ENCODE measurements at places on chromosomes 16 and 17.

- peaks cover 74% of the 10 kb centered on the region for H3K36me3 ChIP-seq
- no peak overlapping the region for H3K4me3 ChIP-seq
- no peak overlapping the region for H3K27ac ChIP-seq
These were observed 9.0 kb downstream of the ZNF23 start for GRCh38 chr16:71453036-71453435.

DNA sequence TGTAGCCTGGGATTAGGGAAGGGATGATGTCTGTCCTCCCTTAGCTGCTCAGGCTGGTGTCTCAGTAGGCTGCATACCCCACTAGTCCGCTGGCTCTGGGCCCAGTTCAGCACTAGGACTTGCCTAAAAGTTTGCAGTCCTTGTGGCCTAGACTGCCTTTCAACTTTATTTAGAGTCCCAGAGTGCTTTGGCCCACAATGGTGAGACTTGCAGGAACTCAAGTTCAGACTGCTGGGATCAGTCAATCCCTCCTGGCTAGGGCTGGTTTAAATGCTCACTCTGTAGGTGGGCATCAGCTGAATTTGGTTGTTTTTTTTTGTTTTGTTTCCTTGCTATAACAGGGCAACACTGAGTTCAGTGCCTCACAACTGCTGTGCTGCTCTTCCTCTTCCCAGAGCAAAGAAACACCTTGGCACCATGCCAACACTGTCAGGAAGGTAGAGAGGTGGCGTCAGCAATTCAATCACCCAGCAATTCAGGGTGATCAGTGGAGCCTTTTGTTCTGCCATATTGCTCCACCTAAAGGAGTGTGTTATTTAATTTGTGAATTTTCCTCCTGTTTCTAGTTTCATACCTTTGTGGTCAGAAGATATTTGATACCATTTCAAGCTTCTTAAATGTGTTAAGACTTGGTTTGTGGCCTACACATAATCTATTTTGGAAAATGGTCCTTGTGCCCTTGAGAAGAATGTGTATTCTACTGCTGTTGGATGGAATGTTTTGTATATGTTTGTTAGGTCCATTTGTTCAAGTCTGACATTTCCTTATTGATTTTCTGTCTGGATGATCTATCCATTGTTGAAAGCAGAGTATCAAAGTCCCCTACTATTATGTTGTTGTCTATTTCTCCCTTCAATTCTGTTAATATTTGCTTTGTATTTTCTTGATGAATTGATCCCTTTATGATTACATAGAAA lies 284.0 kb upstream of the PMFBP1 start:
- no peak overlapping the region for H3K27ac ChIP-seq
- no peaks in the 10 kb centered on the region for H3K4me1 ChIP-seq
- H3K4me3 ChIP-seq = no peak overlapping the region
- H3K36me3 ChIP-seq = no peaks in the 10 kb centered on the region
- DNase-seq = no peak

GRCh38 chr17:78965491-78965924 lies 14.2 kb downstream of the LGALS3BP start:
- H3K4me1 ChIP-seq = no peaks in the 10 kb centered on the region
- no peak for DNase-seq
- no peak overlapping the region for H3K27ac ChIP-seq
- H3K27me3 ChIP-seq = no peaks in the 10 kb centered on the region

GRCh38 chr17:68987966-68988365 lies 32.8 kb upstream of the ABCA8 start:
- no peaks in the 10 kb centered on the region for H3K4me1 ChIP-seq
- DNase-seq = no peak
- no peaks in the 10 kb centered on the region for H3K36me3 ChIP-seq
- H3K4me3 ChIP-seq = no peak overlapping the region

DNA sequence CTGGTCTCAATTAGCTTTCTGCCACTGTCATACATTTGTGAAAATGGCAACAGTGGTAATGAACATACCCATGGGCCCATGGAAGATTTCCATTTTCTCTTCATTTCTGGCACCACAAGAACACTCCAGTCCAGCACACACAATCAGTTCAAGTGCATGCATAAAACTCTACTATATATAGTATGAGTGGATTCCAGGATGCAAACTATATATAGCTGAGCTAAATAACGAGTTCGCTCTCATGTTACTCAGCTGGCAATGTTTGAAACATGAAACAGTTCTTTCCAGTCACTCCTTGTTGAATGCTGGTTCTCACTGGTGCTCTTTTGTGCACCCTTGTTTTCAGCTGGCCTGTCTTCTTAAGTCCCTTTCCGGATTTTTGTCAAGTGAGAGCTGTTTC lies 75.2 kb upstream of the DHX40 start:
- H3K36me3 ChIP-seq = no peaks in the 10 kb centered on the region
- H3K4me1 ChIP-seq = no peaks in the 10 kb centered on the region
- H3K27me3 ChIP-seq = peaks cover 12% of the 10 kb centered on the region
- no peak overlapping the region for H3K27ac ChIP-seq
- H3K4me3 ChIP-seq = no peak overlapping the region
- no peak for DNase-seq

- DNase-seq = no peak
- no peaks in the 10 kb centered on the region for H3K36me3 ChIP-seq
- no peaks in the 10 kb centered on the region for H3K4me1 ChIP-seq
- H3K27ac ChIP-seq = no peak overlapping the region
- no peak overlapping the region for H3K4me3 ChIP-seq
These were observed 9.2 kb upstream of the MSLN start for GRCh38 chr16:751152-752006.

GRCh38 chr17:77608431-77608830 lies 350.1 kb upstream of the TNRC6C start:
- no peak for DNase-seq
- H3K27ac ChIP-seq = no peak overlapping the region
- no peak overlapping the region for H3K4me3 ChIP-seq
- peaks cover 11% of the 10 kb centered on the region for H3K4me1 ChIP-seq
- H3K36me3 ChIP-seq = no peaks in the 10 kb centered on the region
- no peaks in the 10 kb centered on the region for H3K27me3 ChIP-seq

GRCh38 chr17:59688008-59688407 lies 19.2 kb downstream of the PTRH2 start:
- H3K4me1 ChIP-seq = no peaks in the 10 kb centered on the region
- no peak for DNase-seq
- no peaks in the 10 kb centered on the region for H3K27me3 ChIP-seq
- peak overlapping the region; percentile 1 for H3K27ac ChIP-seq
- H3K36me3 ChIP-seq = peaks cover 77% of the 10 kb centered on the region

DNA sequence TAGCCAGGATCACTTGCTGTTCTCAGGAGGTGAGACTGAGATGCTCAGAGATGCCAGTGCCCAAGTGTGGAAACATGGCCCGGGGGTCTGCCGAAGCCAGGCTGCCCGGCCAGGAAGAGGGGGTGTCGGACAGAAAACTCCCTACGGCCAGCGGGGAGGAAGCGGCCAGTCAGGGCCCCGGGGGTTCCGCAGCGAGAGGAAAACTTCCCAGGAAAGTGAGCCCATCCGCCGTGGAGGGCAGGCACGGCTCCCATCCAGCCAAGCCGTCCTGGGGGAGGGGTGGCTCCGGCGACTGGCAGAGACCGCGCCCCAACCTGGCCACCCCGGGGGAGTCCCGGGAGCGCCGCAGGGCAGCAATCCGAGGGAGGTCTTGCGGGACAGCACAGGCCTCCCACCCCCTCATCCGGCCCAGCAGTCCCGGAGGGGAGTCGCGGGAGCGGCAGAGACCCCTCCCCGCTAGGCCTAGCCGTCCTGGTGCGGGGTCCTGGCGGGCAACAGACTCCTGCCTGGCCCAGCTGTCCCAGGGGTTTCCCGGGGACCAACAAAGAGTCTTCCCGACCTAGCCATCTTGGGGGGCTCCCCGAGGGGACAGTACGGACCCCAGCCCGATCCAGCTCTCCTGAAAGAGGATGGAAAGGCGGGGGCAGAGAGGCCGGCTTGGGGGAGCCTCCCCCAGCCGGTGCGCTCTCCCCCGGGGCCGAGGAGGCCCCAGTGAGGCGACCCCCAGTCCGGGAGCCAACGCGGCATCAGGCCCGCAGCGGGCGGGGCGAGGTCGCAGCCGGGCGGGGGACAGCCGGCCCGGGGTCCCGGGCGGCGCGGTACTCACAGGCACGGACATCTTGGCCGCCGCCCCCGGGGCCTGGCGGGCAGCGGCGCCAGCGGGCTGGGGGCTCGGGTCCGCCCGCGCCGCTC lies 13.8 kb upstream of the BCAR1 start:
- no peak for DNase-seq
- peaks cover 3% of the 10 kb centered on the region for H3K27me3 ChIP-seq
- H3K4me1 ChIP-seq = peaks cover 14% of the 10 kb centered on the region

GRCh38 chr17:14051692-14052091 lies 17.6 kb upstream of the COX10 start:
- no peak for DNase-seq
- no peak overlapping the region for H3K27ac ChIP-seq
- no peaks in the 10 kb centered on the region for H3K27me3 ChIP-seq

- peak within 1 kb of the TSS; percentile 54 for H3K4me3 ChIP-seq
- no peaks in the 10 kb centered on the region for H3K36me3 ChIP-seq
- no peak for DNase-seq
- no peak within 1 kb of the TSS for H3K27ac ChIP-seq
- peaks cover 23% of the 10 kb centered on the region for H3K4me1 ChIP-seq
These were observed at the start of gene MYH10 for GRCh38 chr17:8630227-8630801. TSS of gene MYH10 (minus strand) at chr17:8630725. CDS start at chr17:8623246, 7,479 bp downstream.

GRCh38 chr16:21162661-21163151 lies 4.2 kb downstream of the LDAF1 start:
- H3K4me1 ChIP-seq = peaks cover 20% of the 10 kb centered on the region
- no peaks in the 10 kb centered on the region for H3K27me3 ChIP-seq
- H3K36me3 ChIP-seq = peaks cover 20% of the 10 kb centered on the region
- H3K4me3 ChIP-seq = no peak overlapping the region
- DNase-seq = no peak

- H3K27me3 ChIP-seq = peaks cover 2% of the 10 kb centered on the region
- H3K36me3 ChIP-seq = no peaks in the 10 kb centered on the region
- no peaks in the 10 kb centered on the region for H3K4me1 ChIP-seq
- no peak overlapping the region for H3K4me3 ChIP-seq
- DNase-seq = no peak
These were observed 15.4 kb upstream of the ADCY9 start for GRCh38 chr16:4131621-4132020.

DNA sequence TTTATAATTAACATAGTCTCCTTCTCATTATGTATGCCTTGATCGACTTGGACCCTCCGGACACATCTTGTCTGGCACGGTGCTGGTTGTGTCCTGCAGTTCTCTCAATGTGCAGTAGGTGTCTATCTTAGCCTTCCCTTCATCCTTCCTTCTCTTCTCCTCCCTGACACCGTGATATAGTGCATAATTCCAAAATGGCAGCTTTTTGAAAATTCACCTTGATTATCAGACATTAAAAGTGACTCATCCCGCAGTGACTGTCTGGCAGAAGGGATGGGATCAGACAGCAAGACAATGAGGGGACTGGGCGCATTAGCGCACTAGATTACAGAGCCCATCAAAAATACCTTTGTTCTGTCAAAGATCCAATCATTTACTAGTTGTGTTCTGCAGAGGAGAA lies 70.0 kb upstream of the PMFBP1 start:
- H3K36me3 ChIP-seq = no peaks in the 10 kb centered on the region
- no peaks in the 10 kb centered on the region for H3K4me1 ChIP-seq
- no peak overlapping the region for H3K4me3 ChIP-seq
- DNase-seq = no peak
- H3K27ac ChIP-seq = no peak overlapping the region
- H3K27me3 ChIP-seq = no peaks in the 10 kb centered on the region

DNA sequence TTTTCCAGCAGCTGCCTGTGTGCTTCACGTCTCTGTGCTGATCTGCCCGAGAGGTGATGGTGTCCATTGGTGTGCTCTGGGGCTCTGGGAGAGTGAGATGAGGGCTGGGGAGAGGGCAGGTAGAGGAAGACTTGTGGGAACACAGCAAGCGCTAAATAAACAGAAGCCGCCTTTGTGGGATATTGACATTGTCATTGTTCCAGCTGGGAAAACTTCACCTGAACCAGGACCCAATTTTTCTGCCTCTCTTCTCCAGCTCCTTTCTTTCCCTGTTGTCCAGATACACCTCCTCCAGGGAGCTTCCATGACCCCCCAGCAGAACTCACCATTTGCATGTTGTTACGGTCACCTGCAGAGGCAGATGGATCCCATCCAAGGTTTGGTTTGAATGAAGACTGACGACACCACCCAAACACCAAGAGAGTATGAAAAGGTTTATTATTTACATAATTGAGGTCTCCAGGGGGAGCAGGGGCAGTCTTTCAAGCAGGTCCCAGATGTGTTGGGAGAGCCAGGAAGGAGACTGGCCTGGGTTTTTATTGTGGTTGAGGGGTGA lies 3.6 kb upstream of the ITGA3 start:
- no peaks in the 10 kb centered on the region for H3K36me3 ChIP-seq
- H3K27me3 ChIP-seq = no peaks in the 10 kb centered on the region

DNA sequence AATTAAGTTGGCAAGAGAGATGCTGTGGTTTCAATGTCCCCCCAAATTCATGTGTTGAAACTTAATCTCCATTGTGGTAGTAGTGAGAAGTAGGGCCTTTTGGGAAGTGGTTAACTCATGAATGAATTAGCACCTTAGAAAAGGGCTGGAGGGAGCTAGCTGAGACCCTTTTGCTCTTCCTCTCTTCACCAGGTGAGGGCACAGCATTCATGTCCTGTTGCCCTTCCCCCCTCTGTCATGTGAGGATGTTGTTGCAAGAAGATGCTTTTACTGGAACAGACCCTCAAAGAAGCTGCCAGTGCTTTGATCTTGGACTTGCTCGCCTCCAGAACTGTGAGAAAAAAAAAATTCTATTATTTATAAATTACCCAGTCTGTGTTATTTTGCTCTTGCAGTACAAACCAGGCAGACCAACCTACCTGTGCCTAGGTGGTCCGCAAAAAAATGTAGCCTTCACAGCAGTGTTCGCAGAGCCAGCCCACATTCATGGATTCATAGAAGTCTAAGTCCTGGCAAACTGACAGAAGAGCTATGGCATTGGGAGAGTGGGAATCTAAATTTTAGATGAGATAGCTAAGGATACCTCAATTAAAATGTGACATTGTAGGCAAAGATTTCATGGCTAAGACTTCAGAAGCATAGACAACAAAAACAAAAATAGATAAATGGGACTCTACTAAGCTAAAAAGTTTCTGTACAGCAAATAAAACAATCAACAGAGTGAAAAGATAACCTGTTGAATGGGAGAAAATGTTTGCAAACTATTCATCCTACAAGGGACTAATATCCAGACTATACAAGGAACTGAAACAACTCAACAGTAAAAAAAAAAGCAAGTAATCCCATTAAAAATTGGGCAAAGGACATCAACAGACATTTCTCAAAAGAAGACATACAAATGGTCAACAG lies 32.0 kb upstream of the ABCA5 start:
- H3K4me1 ChIP-seq = no peaks in the 10 kb centered on the region
- peaks cover 3% of the 10 kb centered on the region for H3K27me3 ChIP-seq
- no peak overlapping the region for H3K4me3 ChIP-seq
- no peaks in the 10 kb centered on the region for H3K36me3 ChIP-seq
- DNase-seq = peak; percentile 32

DNA sequence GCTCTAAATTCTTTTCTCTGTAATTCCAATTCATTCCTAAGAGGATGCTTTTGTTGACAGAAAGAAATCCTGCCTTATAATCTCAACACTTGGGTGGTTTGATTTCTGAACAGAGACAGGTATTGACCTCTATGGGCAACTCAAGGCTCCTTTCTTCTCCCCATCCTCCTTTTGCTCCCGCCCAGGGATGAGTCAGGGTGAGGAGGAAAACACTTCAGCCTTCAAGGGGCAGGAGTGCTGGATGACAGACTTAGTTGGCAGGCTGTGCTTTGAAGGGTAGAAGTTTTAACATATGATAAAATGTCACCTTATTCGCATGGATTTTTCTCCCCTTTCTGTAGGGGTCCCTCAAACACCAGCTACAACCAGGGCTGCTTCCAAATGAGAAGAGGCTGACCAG lies 16.7 kb upstream of the TOM1L1 start:
- no peak overlapping the region for H3K27ac ChIP-seq
- no peaks in the 10 kb centered on the region for H3K4me1 ChIP-seq
- no peaks in the 10 kb centered on the region for H3K36me3 ChIP-seq
- H3K27me3 ChIP-seq = no peaks in the 10 kb centered on the region

Measured in CD4-positive, CD25-positive, alpha-beta regulatory T cell (primary cell).